ENCODE measurements at places on chromosomes 5 and 9. TPM values are rescaled to one million over a fixed set of nuclear protein-coding genes. Genes with fewer than 3 reads are reported as not detected.
A peak's percentile ranks its signal among the peaks of the same experiment; 100 is the strongest.

Gene SHISAL2B
- 3.4 TPM for total RNA-seq

Gene ADAMTSL1
- 2.0 TPM for total RNA-seq

Gene HSD17B3
- total RNA-seq: 0.98 TPM

Gene CLTB
- 32.0 TPM for total RNA-seq

Gene AGGF1
- total RNA-seq: 9.3 TPM

Gene SMIM33
- not detected for total RNA-seq

Gene CCL27
- not detected for total RNA-seq

Gene SPAAR
- 0.47 TPM for total RNA-seq

Gene FGF18
- total RNA-seq: 0.97 TPM

Gene PCDHA8
- 0.40 TPM for total RNA-seq

Gene SLC6A3
- total RNA-seq: not detected

Gene SPOCK1
- 16.5 TPM for total RNA-seq

Gene EQTN
- not detected for total RNA-seq

Gene PCDHB12
- total RNA-seq: 1.3 TPM

Gene HMCN2
- 0.41 TPM for total RNA-seq

Gene ADAMTS19
- 0.15 TPM for total RNA-seq

Gene GFI1B
- total RNA-seq: not detected

Gene NPR3
- total RNA-seq: 0.42 TPM

DNA sequence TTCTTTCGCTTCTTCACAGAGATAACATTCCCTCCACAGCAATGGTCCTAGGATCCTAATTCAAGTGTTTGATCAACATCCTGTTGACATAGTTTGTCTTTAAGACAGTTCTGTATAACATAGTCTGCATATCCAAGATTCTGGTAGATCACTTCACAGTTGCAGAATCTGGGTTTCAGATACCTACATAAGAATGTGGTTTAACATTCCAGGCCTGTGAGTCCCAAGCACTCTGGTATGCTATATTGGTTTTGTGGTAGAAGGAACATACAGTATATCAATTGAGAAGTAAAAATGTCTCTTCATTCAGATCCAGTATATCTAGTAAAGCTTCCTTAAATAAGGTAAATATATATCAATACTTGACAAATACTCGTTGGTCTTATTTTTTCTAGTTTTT, 914.2 kb upstream of the CDH6 start:
- no peaks in the 10 kb centered on the region for H3K4me1 ChIP-seq
- H3K27ac ChIP-seq: no peak overlapping the region
- no peaks in the 10 kb centered on the region for H3K27me3 ChIP-seq
- no peak for DNase-seq
- no peak overlapping the region for H3K4me3 ChIP-seq

- no peaks in the 10 kb centered on the region for H3K27me3 ChIP-seq
- peaks cover 15% of the 10 kb centered on the region for H3K4me1 ChIP-seq
- H3K4me3 ChIP-seq: no peak overlapping the region
- no peak overlapping the region for H3K27ac ChIP-seq
- DNase-seq: no peak
- H3K36me3 ChIP-seq: no peaks in the 10 kb centered on the region
Measured at GRCh38 chr5:55986931-55987330, 7.8 kb downstream of the IL6ST start.

GRCh38 chr9:121398374-121398773, 28.3 kb upstream of the STOM start:
- no peaks in the 10 kb centered on the region for H3K27me3 ChIP-seq
- no peak overlapping the region for H3K4me3 ChIP-seq
- no peak overlapping the region for H3K27ac ChIP-seq
- no peaks in the 10 kb centered on the region for H3K4me1 ChIP-seq

DNA sequence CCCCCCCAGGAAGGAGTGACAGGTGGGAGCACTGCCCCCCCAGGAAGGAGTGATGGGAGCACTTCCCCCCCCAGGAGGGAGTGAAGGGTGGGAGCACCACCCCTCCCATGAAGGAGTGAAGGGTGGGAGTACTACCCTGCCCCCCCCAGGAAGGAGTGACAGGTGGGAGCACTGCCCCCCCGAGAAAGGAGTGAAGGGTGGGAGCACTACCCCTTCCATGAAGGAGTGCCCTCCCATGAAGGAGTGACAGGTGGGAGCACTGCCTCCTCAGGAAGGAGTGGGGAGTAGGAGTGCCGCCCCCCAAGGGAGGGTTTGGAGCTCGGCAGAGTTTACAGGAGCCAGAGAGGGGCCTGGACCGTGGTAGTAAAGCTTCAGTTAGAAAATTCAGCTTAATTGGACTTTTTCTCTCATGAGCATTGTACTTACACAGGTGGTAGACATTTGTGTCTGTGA, 100.7 kb downstream of the CACNA1B start:
- no peaks in the 10 kb centered on the region for H3K27me3 ChIP-seq
- no peaks in the 10 kb centered on the region for H3K4me1 ChIP-seq
- H3K27ac ChIP-seq: no peak overlapping the region

DNA sequence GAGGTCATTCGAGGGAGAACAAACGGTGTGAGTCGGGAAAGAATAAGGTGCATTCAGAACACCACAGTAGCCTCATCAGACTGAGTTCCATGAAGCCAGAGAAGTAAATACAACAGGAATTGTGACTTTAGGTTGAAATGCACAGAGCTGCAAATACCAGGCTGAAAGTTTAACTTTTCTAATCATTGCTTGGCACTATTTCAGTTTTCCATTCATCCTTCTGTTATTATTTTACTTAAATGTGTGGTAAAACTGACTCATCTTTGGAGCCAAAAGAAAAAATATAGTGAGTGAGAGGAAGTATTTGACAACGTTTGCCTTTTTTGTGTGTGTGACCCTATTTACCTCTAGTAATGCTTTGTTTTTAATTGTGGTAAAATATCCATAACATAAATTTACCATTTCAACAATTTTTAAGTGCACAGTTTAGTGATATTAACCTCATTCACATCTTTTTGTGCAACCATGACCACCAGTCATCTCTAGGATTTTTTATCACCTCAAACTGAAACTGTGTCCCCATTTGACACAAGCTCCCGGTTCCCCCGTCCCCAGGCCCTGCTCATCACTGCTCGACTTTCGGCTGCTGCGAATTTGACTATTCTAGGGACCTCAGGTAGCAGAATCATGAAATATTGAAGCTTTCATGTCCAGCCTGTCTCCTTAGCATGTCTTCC, 166.8 kb downstream of the HSD17B3 start:
- H3K4me3 ChIP-seq: no peak overlapping the region
- H3K36me3 ChIP-seq: no peaks in the 10 kb centered on the region
- no peak for DNase-seq
- no peaks in the 10 kb centered on the region for H3K4me1 ChIP-seq
- no peak overlapping the region for H3K27ac ChIP-seq
- H3K27me3 ChIP-seq: no peaks in the 10 kb centered on the region

- no peaks in the 10 kb centered on the region for H3K36me3 ChIP-seq
- H3K27ac ChIP-seq: no peak overlapping the region
- H3K27me3 ChIP-seq: no peaks in the 10 kb centered on the region
Measured at GRCh38 chr5:61657686-61658085, 325.6 kb downstream of the ZSWIM6 start.

DNA sequence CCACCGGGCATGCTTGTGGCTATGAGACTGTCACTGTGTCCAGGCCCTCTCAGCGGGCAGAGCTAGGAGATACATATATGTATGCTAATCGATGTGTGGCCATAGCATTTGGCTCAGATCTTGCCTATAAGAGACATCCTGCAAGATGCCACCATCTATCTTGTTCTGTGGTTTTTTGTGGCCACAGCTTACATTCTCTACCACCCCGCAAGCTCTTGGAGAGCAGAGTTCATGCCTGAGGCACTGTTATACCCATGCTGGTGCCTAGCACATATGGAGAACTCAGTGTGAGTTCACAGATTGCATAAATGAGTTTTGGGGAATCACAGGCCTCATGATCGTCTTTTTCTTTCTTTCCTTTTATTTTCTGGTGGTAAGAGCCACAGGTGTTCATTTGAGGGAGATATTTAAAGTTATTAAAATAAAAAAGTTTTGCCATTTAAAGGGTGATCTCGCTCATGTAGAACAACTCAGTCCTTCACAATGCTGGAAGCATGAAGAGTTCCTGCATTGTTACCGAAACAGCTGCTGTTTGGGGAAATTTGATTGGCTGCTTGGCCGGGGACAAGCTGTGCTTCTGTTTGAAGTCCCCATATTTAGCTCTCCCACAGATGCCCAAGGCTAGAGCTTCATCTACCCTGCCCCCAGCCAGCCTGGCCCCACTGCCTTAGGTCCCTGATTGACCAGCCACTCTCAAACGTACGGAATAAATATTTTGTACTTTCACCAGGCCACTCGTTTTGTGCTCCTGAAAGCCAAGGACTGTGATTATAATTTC, 169.2 kb upstream of the MAP1B start:
- no peak for DNase-seq
- H3K27ac ChIP-seq: no peak overlapping the region
- H3K4me3 ChIP-seq: no peak overlapping the region

DNA sequence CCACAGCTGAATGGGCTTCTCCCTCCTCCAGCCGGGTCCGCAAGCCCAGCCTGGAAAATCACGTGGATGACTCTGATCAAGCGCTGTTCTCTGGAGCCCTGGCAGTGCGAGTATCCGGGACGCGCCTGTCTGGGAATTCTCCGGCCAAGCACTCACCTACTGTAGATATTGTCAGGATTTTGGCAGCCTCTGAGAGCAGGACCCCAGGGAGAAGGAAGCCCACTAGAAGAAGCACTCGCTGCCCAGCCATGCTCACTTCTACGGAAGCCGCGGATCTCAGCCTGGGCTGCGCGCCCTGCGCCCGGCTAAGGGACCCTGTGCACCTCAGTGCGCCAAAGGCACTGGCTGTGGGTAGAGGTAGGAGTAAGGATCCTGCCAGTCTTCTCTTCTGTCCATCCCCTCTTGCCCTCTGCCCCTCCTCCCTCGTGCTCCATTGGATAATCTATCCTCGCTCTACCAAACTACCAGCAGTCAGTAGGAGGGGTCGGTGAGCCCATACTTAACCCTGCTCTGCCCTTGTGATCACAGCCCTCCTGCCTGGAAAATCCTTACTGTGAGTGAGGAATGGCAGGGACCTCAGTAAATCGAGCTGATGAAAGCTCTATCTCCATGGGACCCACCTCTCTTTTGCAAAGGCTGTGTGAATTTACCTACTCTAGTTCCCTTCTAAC, at the start of gene UGT3A2:
Gene UGT3A2, minus strand, starts transcription at position 343 of the 671 bp plus-strand sequence. Its CDS starts 93 bp downstream, at position 250.
- H3K4me3 ChIP-seq: no peak within 1 kb of the TSS
- no peaks in the 10 kb centered on the region for H3K27me3 ChIP-seq
- H3K4me1 ChIP-seq: no peaks in the 10 kb centered on the region
- no peaks in the 10 kb centered on the region for H3K36me3 ChIP-seq

GRCh38 chr9:117782931-117783788, 79.0 kb downstream of the TLR4 start:
- H3K27ac ChIP-seq: no peak overlapping the region
- H3K36me3 ChIP-seq: no peaks in the 10 kb centered on the region
- DNase-seq: peak; percentile 57
- H3K4me3 ChIP-seq: no peak overlapping the region

DNA sequence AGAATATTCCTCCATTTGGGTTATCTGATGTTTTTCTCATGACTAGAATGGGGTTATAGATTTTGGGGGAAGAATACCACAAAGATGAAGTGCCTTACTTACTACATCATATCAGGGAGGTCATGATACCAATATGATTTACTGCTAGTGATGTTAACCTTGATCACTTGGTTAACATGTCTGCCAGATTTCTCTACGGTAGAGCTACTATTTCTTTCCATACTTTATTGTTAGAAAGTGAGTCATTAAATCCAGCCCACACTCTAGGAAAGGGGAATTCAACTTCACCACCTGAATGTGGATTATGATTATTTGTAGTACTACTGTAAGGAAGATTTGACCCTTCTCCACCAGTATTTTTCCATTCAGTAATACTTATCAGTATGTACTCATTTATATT, 64.7 kb downstream of the UBE2R2 start:
- no peaks in the 10 kb centered on the region for H3K36me3 ChIP-seq
- no peak overlapping the region for H3K4me3 ChIP-seq
- peaks cover 29% of the 10 kb centered on the region for H3K4me1 ChIP-seq
- DNase-seq: no peak

GRCh38 chr9:35755071-35755470, 995 bp upstream of the MSMP start:
- DNase-seq: no peak
- no peak overlapping the region for H3K27ac ChIP-seq
- H3K4me3 ChIP-seq: no peak overlapping the region
- no peaks in the 10 kb centered on the region for H3K27me3 ChIP-seq
- peaks cover 29% of the 10 kb centered on the region for H3K36me3 ChIP-seq

DNA sequence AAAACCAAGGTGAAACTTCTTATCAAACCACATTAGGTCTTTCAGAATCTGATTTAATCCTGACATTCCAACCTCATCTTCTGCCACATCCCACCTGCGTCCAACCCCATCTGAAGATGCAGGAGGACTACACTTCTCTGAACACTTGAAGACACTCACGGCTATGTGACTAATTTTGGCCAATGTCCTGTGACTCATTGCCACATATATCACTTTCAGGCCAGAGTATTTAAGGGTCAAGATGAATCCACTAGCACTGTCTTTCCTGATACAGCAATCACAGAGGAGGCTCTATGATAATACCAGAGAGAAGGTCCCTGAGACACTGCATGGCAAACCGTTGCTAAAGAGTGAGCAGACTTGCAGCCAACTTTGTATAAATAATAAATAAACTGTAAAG, 323.4 kb downstream of the NR2F1-AS1 start:
- DNase-seq: no peak
- H3K27me3 ChIP-seq: no peaks in the 10 kb centered on the region
- no peaks in the 10 kb centered on the region for H3K36me3 ChIP-seq
- H3K27ac ChIP-seq: no peak overlapping the region
- H3K4me1 ChIP-seq: no peaks in the 10 kb centered on the region

DNA sequence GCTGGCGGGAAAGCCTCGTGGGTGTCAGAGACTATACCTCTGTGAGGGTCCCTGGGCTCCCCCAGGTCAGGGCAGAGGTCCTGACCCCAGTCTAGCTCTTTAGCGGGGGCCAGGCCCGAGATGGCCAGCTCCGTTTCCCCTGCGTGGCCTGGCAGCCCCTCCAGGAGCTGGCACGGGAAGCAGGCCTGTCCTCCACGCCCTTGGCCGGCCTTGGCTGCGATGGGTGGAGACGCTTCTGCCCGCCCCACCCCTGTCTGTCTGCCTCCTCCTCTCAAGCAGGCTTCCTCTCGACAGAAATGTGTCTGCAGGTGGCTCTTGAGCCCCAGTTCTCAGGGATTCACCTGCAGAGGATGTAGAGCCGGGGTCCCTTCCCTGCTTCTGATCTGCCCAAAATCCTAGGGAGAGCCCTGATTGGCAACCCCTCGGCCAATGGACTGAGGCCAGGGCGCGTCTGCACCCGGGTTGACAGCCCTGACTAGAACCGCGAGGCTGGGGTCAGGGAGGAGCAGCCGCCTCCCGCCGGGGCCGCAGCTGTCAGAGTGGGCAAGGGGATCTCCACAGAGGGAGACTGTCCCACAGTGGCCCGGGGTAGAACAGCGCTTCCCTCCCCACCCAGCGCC, 2.6 kb upstream of the GRIN1 start:
- peak; percentile 72 for DNase-seq
- H3K27ac ChIP-seq: no peak overlapping the region
- no peaks in the 10 kb centered on the region for H3K4me1 ChIP-seq
- H3K36me3 ChIP-seq: no peaks in the 10 kb centered on the region
- H3K27me3 ChIP-seq: peaks cover 3% of the 10 kb centered on the region
- H3K4me3 ChIP-seq: no peak overlapping the region

DNA sequence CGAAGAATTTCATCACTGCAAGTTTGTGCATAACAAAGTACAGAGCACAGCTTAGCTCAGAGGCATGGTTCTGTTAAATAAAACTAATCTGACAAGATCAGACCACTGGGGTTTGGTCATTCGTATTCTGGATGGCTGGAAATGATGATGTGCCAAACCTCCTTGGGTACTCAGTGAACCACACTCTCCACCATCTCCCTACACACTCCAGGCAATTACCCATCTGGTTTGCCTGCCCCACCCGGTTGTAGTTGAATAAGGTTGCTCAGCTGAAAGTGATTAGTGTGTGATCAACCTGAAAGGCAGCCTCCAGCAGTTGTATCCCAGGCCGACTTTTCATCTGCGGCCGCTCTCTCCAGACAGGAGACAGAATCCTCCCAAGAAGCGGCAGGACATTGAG, 371.4 kb downstream of the TLE1 start:
- no peak overlapping the region for H3K27ac ChIP-seq
- H3K4me3 ChIP-seq: no peak overlapping the region

Measured in pancreas (tissue), 10 donors.